ENCODE measurements at places on chromosomes 7 and 10.

- no peak for DNase-seq
Observed at GRCh38 chr10:103923502-103923901, 5.5 kb upstream of the STN1 start.

DNA sequence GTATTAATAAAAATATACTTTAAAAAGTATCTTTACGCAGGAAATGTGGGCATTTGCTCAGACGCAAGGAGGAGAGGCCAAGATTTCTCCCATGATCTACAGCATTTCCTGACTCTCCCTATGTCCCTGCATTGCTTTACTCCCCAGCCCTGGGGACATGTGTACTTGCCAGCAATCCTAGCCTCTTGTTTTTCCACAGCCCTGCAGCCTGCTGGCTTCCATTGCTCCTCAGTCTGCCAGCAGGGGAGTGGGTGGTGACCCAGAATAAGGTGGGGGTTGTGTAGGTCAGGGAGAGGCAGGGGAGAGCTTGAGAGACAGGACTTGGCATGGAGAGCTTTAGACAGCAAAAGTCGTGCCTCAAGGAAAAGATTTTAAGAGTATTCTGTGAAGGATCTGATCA lies 307.7 kb downstream of the CDK14 start:
- DNase-seq, result no peak

DNA sequence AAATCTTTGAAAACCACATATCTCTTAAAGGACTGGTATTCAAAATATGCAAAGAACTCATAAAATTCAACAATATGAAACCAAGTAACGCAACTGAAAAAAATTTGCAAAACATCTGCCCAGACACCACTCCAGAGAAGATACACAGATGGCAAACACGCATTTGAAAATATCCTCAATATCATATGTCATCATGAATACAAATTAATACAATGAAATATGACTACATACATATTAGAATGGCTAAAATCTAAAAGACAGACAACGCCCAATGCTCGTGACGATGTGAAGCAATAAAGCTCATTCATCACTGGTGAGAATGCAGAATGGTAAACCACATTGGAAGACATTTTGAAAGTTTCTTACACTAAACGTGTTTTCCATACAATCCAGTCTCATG lies 770.1 kb upstream of the CELF2 start:
- DNase-seq, result no peak

DNA sequence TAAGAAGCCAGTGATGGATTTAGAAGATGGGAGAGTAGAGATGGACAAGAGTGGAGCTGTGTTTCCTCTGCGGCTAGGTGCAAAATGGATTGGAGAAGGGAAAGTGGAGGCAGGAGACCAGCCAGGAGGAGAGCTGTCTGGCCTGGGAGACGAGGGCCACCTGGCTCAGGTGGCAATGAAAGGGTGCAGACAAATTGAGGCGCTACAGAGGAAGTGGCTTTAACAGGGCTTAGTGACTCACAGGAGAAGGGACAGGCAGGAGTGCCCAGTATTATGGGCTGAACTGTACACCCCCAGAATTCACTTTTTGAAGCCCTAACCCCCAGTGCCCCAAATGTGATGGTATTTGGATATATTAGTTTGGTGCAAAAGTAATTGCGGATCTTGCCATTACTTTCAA lies 65.6 kb upstream of the DUSP5 start:
- no peak for DNase-seq

DNA sequence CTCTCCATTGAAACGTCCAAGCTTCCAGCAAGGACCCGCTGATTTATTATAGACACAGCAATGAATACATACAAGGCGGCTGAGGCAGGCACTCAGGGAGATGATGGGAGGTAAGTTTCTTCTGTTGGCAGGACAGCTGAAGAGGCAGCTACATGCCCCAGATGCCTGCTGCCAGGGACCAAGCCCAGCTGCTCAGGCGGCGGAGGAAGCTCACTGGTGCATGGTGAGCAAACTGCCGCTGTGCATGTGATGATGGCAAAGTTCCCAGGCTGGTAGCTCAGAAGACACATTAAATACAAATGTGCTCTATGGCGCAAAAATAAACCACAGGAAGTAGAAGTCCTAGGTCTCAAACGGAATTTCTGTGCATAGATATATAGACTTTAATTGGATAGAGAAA lies 2.3 kb downstream of the DNTT start:
- DNase-seq, result no peak

- DNase-seq, result no peak
Observed at GRCh38 chr7:28500138-28500537, 87.8 kb downstream of the CREB5 start.

DNA sequence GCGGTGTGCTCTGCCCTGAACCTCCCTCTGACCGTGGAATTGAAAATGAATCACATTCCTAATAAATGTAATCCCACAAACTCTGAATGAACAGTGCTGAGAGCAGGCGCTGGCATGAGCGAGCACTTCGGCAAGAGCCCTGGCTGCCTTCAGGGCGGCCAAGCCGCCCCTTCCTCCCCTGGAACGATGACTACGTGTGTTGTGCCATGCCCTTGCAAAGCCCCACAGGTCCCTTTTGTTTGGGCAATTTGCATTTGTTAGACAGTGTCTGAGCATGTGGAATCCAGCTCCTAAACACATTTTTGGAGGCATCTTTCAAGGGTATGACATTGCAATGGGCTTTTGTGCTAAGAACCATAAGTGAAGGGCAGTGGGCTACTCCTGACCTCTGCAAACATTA lies 95.6 kb upstream of the MKI67 start:
- DNase-seq, result no peak

GRCh38 chr10:48895803-48896195 lies 43.8 kb downstream of the LRRC18 start:
- no peak for DNase-seq

- DNase-seq, result no peak
Observed at GRCh38 chr7:16060502-16060901, 360.8 kb downstream of the CRPPA start.

GRCh38 chr10:17993361-17993760 lies 41.6 kb downstream of the SLC39A12 start:
- DNase-seq, result no peak

DNA sequence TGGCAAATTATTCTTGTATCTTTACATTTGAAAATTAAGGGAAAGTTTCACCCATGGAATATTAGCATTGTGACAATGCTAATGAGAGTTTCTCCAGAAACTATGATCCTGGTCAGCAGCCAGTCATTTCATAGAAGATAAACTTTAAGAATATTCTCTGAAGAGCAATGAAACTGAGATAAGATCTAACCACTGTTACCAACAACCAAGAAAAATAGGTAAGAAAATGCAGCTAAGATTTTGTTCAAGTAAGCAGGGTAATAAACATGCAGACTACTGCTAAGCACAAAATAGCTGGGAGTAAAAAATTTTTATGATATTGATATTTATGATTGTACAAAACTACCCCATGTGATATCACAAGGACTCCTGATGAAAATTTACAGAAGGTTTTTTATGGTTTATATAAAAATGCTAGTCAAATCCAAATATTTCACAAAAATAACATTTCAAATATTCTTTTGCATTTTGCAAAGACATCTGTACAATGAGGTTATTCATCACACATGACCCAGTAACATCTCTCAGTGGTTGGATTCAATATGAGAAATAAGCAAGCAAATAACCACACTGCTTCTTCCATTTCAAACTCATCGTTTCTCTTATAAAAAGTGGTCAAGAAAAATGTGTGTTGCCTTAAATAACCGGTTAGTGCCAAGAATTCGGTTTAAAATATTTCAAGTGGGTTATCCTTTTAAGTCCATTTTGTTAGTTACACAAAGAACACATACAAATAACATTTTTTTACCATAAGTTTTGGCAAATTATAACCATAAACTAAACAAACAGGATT lies 251.6 kb downstream of the DIP2C start:
- DNase-seq, result no peak

- DNase-seq, result no peak
Observed at GRCh38 chr10:128451879-128452278, 325.7 kb upstream of the MKI67 start.

DNA sequence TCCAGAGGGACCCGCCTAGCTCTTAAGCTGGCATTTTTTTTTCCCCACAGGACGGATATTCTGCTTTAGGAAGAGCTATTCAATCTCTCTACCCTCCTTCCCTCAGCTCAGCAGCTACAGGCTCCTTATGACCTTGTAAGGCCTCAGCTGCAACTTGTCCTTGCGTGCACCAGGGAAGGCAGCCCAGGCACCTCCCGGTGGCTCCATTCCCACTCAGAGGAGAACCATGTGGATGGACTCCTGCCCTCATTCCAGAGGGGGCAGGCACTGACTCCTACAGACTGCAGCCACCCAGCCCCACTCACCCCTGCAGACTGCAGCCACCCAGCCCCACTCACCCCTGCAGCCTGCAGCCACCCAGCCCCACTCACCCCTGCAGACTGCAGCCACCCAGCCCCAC lies 73.7 kb downstream of the ITIH5 start:
- no peak for DNase-seq

- no peak for DNase-seq
Observed at GRCh38 chr10:11936389-11937152, 106.0 kb downstream of the UPF2 start.

- no peak for DNase-seq
Observed at GRCh38 chr10:11260170-11260569, 242.5 kb downstream of the CELF2 start.

- DNase-seq, result no peak
Observed at GRCh38 chr10:101453318-101453717, 99.4 kb downstream of the BTRC start.

GRCh38 chr7:47474937-47475879 lies 106.7 kb downstream of the TNS3 start:
- no peak for DNase-seq

DNA sequence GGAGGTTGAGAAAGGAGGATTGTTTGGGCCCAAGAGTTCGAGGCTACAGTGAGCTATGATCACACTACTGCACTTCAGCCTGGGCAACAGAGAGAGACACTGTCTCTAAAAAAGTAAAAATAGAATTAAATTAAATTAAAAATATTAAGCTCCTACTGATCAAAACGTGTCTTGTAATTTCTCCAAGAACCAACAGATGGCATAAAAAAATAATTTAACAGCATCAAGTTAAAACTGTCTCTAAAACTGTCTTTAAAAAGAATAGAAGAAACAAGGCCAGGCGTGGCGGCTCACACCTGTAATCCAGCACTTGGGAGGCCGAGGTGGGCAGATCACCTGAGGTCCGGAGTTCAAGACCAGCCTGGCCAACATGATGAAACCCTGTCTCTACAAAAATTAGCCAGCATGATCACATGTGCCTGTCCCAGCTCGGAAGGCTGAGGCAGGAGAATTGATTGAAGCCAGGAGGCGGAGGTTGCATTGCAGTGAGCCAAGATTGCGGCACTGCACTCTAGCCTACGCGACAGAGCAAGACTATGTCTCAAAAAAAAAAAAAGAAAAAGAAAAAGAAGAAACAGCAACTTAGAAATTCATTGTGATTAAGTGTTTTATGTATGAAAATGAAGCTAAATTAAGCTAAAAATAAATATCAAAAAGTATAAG lies 24.5 kb downstream of the MTPAP start:
- no peak for DNase-seq

- DNase-seq, result no peak
Observed at GRCh38 chr10:31263903-31264302, 55.1 kb upstream of the ZEB1 start.

All from stimulated activated CD4-positive, alpha-beta T cell treated with anti-CD3 and anti-CD28 coated beads, TNF-alpha, amount 100 ng/mL, for 1 hour (primary cell).